Gastrocnemius medialis (tissue), 4 donors: ENCODE measurements at places on chromosomes 1 and 21. TPM values are rescaled to one million over a fixed set of nuclear protein-coding genes. Genes with fewer than 3 reads are reported as not detected.

- no peaks in the 10 kb centered on the region for H3K4me1 ChIP-seq
- no peaks in the 10 kb centered on the region for H3K36me3 ChIP-seq
- DNase-seq, result no peak
- no peak overlapping the region for H3K27ac ChIP-seq
These were observed 209.8 kb downstream of the MATN1 start for GRCh38 chr1:30513396-30514136.

DNA sequence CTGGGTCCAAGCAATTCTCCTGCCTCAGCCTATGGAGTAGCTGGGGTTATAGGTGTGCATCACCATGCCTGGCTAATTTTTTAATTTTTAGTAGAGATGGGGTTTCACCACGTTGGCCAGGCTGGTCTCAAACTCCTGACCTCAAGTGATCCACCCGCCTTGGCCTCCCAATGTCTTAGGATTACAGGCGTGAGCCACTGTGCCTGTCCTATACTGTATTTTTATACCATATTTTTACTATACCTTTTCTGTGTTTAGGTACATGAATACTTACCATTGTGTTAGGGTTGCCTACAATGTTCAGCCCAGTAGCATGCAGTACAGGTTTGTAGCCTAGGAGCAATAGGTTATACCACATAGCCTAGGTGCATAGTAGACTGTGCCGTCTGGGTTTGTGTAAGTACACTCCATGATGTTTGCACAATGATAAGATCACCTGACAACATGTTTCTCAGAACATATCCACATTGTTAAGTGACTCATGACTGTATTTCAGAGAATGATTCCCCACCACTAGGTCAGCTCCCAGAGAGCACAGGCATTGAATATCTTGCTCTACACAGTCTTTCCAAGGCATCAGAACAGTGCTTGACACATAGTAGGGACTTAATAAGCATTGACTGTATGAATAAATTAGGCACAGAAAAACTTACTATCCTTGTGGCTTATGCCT is 6.0 kb upstream of the CITED4 start:
- no peak overlapping the region for H3K27ac ChIP-seq
- H3K4me3 ChIP-seq, result no peak overlapping the region
- no peaks in the 10 kb centered on the region for H3K4me1 ChIP-seq
- no peak for DNase-seq
- H3K36me3 ChIP-seq, result no peaks in the 10 kb centered on the region

GRCh38 chr1:40877698-40878097 is 15.5 kb upstream of the CITED4 start:
- DNase-seq, result peak; percentile 57
- peaks cover 6% of the 10 kb centered on the region for H3K4me1 ChIP-seq
- no peaks in the 10 kb centered on the region for H3K27me3 ChIP-seq
- H3K27ac ChIP-seq, result peak overlapping the region; percentile 7
- no peaks in the 10 kb centered on the region for H3K36me3 ChIP-seq
- no peak overlapping the region for H3K4me3 ChIP-seq

DNA sequence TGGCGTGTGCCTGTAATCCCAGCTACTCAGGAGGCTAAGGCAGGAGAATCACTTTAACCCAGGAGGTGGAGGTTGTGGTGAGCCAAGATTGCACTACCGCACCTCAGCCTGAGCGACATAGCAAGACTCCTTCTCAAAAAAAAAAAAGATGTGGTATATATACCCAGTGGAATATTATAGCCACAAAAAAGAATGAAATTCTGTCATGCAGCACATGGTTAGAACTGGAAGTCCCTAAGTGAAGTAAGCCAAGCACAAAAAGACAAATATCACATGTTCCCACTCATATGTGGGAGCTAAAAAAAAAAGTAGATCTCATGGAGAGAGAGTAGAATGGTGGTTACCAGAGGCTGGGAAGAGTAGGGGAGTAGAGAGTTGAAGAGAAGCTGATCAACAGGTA is 18.7 kb downstream of the PSMB4 start:
- H3K36me3 ChIP-seq, result peaks cover 88% of the 10 kb centered on the region
- no peak overlapping the region for H3K4me3 ChIP-seq
- H3K27ac ChIP-seq, result no peak overlapping the region
- DNase-seq, result no peak
- no peaks in the 10 kb centered on the region for H3K4me1 ChIP-seq

DNA sequence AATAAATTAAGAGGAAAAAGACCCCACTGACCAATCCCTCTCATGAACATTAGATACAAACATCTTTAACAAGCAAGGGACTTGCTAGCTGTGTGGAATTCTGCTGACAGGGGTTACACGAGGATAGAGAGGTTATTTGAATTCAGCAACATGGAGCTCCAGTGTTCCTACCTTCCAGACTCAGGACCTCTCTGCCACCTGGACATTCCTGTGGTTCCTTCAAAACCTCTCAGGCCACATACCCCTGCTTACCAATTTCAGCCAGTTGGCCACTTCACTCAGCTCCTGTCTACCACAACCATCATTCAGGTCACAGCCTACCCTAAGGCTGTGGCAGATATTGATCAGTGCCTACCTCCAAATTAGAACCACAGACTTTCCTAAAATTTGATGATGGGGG is 147.5 kb downstream of the RRAGC start:
- no peak overlapping the region for H3K4me3 ChIP-seq
- H3K4me1 ChIP-seq, result no peaks in the 10 kb centered on the region
- no peaks in the 10 kb centered on the region for H3K27me3 ChIP-seq
- no peaks in the 10 kb centered on the region for H3K36me3 ChIP-seq

- peaks cover 37% of the 10 kb centered on the region for H3K4me1 ChIP-seq
- no peaks in the 10 kb centered on the region for H3K36me3 ChIP-seq
- no peaks in the 10 kb centered on the region for H3K27me3 ChIP-seq
- H3K4me3 ChIP-seq, result no peak overlapping the region
- DNase-seq, result no peak
These were observed 10.9 kb downstream of the NRDC start for GRCh38 chr1:51867479-51868232.

DNA sequence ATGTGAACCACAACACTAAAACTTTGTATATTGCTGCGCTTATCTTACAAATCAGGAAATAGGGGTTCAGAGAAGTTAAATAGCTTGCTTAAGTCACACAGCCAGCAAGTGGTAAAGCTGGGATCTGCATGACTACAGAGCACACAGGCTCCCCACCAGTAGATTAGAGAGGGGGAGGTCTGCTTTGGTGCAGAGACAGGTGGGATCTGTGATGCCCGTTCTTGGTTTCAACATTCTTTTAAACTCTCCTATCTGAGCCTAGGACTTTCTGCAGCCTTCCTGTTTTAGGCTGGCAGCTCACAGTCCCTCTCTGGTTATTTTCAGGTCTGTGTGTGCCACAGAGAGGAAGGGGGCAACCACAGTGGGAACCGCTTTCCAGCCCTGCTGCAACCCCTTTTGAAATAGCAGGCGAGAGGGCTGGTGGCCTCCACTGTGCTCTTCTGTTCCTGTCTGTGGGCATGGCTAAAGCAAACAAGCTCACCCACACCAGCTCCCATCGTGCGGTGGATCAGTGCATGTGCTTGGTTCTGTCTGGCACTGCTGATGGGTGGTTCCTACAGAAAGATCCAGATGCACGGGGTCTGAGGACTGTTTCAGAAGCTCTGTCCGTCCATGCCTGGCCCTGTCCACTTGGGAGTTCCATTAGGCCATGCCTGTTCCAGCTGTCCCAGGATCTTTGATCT is 1.7 kb upstream of the IL6R start:
- peaks cover 11% of the 10 kb centered on the region for H3K4me1 ChIP-seq
- no peaks in the 10 kb centered on the region for H3K27me3 ChIP-seq
- H3K36me3 ChIP-seq, result no peaks in the 10 kb centered on the region
- DNase-seq, result no peak
- no peak overlapping the region for H3K27ac ChIP-seq
- H3K4me3 ChIP-seq, result no peak overlapping the region

The DSCAM gene
- total RNA-seq, result not detected
